ENCODE measurements at places on chromosomes 2 and 18.

GRCh38 chr2:114805195-114805594 is 362.8 kb downstream of the DPP10 start:
- no peak for DNase-seq

- no peak for DNase-seq
These were observed 77.4 kb downstream of the EML4 start for GRCh38 chr2:42246562-42246961.

DNA sequence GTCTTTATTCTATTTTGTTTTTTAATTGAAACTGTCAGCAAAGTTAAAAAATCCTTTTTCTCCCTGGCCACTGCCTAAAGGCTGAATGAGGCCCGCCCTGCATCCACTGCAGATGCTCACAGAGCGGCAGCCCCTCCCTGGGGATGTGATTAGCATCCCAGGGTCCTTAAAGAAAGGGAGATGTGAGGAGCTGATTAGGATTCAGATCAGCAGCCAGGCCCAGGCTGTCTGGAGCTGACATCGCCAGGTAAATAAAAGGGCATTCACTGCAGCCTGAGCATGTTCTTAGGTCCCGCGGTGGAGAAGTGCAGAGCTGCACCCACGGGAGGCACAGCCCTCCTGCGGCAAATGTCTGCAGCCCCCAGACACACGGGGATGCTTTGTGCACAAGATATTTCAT is 83.8 kb downstream of the LONRF2 start:
- no peak for DNase-seq

DNA sequence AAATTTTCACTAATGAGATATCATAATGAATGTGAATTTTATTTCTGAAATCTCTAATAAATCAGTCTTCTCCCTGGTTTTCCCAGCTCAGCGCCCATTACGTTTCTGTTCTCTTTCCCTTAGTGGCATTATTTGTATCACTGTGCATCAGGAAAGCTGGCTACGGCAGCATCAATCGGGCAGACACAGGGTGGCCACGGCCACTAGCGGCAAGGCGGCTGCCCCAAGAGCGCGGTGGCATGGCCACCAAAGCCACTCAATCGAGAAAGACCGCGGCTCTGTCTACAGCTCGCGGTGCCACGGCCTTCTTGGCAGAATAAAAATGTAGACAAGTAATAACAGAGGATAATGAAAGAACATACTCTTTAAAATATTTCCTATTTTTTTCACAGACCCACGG is 168.0 kb downstream of the RPIA start:
- DNase-seq: no peak

GRCh38 chr2:12087175-12087574 is 340.7 kb downstream of the LPIN1 start:
- no peak for DNase-seq

- no peak for DNase-seq
These were observed 93.7 kb upstream of the MCFD2 start for GRCh38 chr2:47009253-47009767.

DNA sequence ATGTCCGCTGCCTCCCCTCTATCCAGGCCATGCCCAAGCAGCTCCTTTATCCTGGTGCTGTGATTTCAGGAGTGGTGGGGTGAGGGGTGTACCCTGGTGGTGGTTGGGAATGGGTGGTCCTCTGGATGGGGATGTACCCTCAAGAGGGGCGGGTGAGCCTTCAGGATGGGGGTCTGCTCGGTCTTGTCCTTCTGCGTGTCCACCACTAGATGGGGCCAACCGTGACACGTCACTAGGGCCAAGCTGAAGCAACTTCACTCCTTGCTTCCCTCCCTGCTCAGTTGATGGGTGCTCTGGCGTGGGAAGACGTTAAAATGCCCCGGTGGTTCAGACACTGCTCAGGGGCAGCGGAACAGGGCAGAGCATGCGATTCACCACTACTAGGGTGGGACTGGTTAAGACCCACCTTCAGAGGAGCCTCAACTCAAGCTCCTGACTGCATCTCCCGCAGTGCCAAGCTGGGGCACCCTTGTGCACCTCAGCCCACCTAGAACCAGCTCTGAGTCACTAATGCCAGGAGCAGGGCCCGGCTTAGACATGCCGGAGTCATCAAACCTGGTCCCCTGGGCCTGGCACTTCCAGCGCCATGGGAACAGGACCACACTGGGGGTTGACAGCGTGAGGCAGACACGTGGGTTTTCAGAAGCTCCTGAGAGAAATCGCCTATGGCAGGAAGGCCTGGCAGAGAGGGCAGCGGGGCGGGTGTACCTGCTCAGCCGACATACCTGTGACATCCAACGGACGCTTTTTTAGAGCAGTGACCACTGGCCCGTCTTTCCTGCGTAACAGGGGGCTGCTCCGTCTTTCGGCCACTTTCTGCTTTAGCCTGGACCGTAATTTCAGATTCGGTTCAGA is 256.7 kb downstream of the HDAC4 start:
- no peak for DNase-seq

GRCh38 chr18:55555395-55556027 is 32.5 kb downstream of the TCF4 start:
- no peak for DNase-seq

DNA sequence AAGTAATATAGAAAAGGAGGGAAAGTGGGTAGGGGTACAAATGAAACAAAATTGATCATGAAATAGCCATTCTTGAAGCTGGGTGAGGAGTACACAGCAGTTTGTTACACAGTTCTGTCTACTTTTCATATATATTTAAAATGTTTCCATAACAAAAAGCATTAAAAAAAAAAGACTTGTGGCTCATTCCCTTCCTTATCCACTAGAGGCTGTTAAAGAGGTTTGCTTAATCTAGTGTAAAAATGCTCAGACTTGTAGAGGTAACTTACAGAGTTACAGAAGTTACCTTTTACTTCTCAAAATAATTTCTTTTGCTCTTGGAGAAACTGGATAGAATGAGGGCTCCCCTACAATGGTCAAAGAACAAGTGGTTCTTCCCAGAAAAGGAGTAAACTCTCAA is 8.1 kb upstream of the WIPF1 start:
- no peak for DNase-seq

- no peak for DNase-seq
These were observed 23.2 kb upstream of the ZNF516 start for GRCh38 chr18:76518123-76518859.

DNA sequence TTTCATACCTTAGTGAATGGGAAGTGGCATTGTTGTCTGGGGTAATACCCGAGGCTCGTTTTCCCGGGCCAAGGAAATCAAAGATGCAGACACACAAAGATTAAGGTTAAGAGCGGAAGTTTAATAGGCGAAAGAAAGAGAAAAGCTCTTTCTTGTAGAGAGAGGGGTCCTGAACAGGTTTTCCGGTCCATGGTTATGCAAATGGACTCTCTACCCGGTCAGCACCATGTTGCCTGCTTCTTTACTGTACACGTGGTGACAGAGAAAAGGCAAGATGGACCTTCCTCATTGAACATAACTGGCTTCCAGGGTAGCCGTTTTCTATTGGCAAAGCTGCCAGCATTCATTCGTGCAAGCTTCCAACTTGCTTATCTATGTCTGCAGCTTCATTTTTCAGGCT is 2063.5 kb downstream of the SUCLG1 start:
- no peak for DNase-seq

GRCh38 chr2:160238392-160238791 is 38.3 kb upstream of the ITGB6 start:
- DNase-seq: no peak

DNA sequence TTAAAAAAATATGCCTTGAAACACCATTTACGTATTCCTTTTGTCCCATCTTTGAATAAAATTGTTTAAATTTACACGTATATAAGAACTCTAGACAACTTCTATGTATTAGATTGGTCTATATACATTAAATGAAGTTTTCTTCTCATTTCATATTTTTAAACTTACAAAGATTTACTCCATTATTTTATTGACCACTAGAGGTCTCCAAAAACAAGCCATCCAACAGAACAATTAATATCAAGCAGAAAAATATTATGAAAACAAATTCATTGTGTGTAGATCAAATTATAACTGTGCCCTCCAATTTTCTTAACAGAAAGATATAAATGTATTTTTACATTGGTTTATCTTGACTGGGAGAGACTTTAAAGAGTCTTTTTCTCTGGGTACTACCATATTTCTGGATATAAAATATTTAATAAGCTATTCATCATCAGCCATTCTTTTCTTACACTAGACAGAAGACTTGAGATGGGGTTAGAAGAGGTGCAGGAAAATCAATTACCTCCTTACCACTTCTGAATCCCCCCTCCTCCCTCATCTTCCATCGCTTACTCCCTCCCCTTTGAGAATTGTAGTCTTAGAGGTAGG is 66.5 kb downstream of the DPP4 start:
- no peak for DNase-seq

- no peak for DNase-seq
These were observed 70.0 kb downstream of the FIGN start for GRCh38 chr2:163665817-163666216.

DNA sequence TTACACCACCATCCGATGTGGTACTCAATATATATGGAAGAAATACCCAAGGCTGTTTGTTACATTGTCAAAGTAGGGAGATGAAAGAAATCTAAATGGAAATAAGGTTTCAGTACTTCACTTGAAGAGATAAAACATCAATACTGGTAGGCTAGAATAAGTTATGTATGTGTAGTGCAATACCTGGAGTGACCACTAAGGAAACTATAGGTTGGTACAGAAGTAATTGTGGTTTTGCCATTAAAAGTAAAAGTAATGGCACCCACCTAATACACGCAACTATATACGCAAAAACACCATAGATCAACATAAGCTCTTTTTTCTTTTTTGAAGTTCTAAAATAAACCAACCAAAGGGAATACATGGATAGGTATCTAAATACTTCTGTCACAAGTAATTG is 143.2 kb upstream of the KYNU start:
- DNase-seq: no peak

GRCh38 chr2:38794235-38794946 is 16.4 kb downstream of the GEMIN6 start:
- no peak for DNase-seq

DNA sequence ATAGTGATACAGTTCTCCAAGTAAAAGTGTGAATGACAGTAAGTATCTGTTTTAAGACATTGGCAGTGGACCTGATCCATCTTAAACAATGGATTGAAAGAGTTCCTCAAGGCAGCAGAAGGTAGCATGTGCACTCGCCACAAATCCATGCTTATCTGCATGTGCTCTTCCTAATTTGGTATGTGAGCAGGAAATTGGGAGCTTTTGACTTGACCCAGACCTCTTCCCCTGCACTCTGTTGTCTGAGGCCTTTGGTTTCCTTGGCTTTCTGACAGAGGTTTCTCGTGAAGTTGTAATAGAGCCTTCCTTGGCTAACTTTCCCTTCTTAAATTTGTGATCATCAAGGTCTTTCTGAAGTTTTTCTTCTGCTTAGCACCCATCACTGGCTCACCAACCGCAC is 114.1 kb downstream of the WDSUB1 start:
- DNase-seq: no peak

GRCh38 chr2:207983641-207984042 is 41.7 kb downstream of the PLEKHM3 start:
- no peak for DNase-seq

DNA sequence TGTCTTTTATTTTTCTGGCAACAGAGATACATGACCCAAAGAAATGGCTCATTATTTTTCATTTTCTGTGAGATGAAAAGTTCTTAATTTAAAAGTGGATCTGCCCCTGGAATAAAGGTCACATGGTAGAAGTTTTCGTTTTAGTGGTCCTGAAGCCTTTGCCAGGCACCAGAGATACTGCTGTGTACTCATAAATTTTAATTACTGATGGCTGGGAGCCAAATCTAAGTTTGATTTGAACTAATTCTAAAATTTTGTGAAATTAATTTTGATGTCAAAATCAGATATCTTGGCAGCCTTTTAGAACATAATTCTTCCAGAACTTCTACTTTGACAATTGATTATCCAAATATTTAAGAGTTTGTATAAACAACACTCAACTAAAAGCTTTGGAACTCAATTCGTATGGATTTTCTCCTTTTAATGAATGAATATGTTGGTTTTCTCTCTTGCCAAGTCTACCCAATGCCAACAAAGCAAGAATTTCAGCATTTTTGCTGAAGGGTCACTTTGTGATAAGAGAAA is 128.5 kb upstream of the SP5 start:
- no peak for DNase-seq

- no peak for DNase-seq
These were observed 270.7 kb downstream of the SRBD1 start for GRCh38 chr2:45340318-45340717.

- DNase-seq: no peak
These were observed 8.6 kb downstream of the ANKRD62 start for GRCh38 chr18:12102136-12102842.

GRCh38 chr2:53173698-53174455 is 593.7 kb upstream of the CHAC2 start:
- no peak for DNase-seq

GRCh38 chr2:147937744-147938349 is 82.7 kb downstream of the ORC4 start:
- no peak for DNase-seq

GRCh38 chr18:616380-616995 is 19.7 kb downstream of the CLUL1 start:
- no peak for DNase-seq

Data from stimulated activated CD8-positive, alpha-beta memory T cell treated with anti-CD3 and anti-CD28 coated beads, Interleukin-15, amount 100 ng/mL, for 4 hours (primary cell).